ENCODE measurements at places on chromosomes 1 and 21. TPM values are rescaled to one million over a fixed set of nuclear protein-coding genes. Genes with fewer than 3 reads are reported as not detected.

DNA sequence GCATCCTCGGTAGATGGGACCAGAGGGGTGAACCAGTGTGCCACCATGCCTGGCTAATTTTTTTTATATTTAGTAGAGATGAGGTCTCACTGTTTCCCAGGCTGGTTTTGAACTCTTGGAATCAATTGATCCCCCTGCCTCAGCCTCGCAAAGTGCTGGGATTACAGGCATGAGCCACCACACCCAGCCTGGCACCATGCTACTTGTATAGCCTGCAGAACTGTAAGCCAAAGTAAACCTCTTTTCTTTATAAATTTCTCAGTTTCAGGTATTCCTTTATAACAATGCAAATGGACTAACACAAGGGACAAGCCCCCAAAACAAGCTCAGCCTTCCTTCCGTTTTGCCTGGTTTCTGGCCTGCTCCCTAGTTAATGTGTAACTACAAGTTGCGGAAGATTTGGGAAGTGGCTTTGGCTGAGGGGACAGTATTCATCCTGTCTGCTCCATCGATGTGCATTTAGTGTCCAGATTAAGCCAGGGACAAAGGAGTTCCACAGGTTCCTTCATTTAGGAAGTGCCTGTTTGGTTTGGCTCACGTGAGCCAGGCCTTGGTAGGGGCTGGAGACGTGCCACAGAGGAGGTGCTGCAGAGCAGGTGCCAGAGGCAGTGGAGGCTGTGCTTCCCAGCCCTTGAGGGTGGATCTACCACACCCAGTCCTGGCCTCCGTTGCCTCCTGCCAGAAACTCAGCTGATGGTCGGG, 4.4 kb downstream of the AVPR1B start:
- no peak overlapping the region for H3K27ac ChIP-seq
- H3K4me3 ChIP-seq = no peak overlapping the region
- no peaks in the 10 kb centered on the region for H3K27me3 ChIP-seq

GRCh38 chr1:39152923-39153322, 51.6 kb upstream of the MACF1 start:
- H3K4me1 ChIP-seq = peaks cover 51% of the 10 kb centered on the region
- H3K36me3 ChIP-seq = no peaks in the 10 kb centered on the region
- no peaks in the 10 kb centered on the region for H3K27me3 ChIP-seq
- DNase-seq = no peak
- H3K27ac ChIP-seq = no peak overlapping the region
- no peak overlapping the region for H3K4me3 ChIP-seq

DNA sequence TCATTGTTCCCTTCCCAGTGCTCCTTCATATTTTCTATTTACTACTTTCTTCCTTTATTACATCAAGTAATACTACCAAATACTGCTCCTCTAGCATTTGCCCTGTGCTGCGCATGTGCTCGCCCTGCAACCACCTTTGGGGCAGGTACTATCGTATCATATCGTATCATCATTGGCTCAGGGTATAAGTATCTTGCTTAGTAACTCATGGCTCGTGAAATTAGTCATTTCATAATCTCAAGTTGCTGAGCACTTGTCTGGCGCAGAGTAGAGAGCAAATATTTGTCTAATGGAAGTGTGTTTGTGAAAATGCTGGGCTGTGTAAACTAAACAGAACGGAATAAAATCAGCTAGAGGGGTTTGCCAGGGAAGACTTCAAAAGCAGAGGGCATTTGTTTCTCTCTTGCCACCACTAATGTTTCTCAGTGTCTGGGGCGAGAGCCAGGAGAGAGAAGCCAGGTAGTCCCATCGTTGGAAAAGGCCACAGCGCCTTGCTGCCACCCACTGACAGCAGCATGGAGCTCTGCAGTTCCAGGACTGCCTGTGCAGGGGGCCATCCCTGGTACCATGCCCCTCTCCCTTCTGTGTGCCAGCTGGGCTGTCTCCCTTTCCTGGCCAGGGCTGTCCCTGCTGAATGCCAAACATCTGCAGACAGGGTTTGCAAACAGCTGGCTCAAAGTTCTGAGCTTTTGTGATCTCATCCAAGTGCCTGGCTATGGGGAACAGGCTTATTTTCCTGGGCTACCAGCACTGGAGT, 20.0 kb upstream of the CPT2 start:
- peaks cover 29% of the 10 kb centered on the region for H3K4me1 ChIP-seq
- H3K36me3 ChIP-seq = no peaks in the 10 kb centered on the region
- H3K27me3 ChIP-seq = no peaks in the 10 kb centered on the region
- no peak overlapping the region for H3K27ac ChIP-seq
- no peak for DNase-seq

- H3K4me1 ChIP-seq = peaks cover 33% of the 10 kb centered on the region
- H3K36me3 ChIP-seq = no peaks in the 10 kb centered on the region
- H3K27me3 ChIP-seq = no peaks in the 10 kb centered on the region
- DNase-seq = no peak
- no peak overlapping the region for H3K4me3 ChIP-seq
- H3K27ac ChIP-seq = no peak overlapping the region
These were observed 8.7 kb upstream of the CCN1 start for GRCh38 chr1:85571828-85572227.

DNA sequence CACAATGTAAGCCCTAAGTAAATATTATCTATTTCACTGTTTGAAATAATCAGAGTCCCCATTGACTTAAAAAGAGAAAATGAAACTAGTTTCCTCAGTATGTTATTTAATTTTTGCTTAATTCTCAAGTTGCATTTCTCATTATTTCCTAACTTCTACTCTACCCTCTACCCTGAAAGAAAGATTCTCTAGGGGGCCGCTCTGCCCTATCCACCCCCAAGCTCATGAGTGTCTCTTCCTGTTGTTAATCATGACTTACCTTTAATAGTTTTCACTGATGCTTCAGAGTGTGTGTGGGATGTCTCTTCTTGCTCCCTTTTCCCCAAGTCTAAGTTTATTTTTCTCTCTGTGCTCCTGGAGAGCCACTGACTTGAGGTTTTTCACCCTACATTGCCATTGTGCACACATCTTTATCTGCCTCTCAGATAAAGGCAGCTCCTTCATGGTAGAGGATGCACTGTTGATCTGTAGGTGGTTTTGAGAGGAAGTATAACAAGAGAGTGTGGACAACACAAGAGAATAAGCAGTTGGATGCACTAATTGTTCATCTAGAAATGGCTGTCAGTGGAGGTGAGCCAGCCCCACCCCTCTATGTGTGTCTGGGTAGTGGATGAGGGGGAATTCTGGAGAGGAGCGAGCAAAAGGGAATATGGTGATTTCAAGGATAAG, 261.7 kb downstream of the CHRM3 start:
- no peak overlapping the region for H3K27ac ChIP-seq
- H3K4me1 ChIP-seq = no peaks in the 10 kb centered on the region
- no peaks in the 10 kb centered on the region for H3K27me3 ChIP-seq
- no peak for DNase-seq

- no peaks in the 10 kb centered on the region for H3K4me1 ChIP-seq
- DNase-seq = no peak
- H3K36me3 ChIP-seq = no peaks in the 10 kb centered on the region
- H3K4me3 ChIP-seq = no peak overlapping the region
- H3K27ac ChIP-seq = no peak overlapping the region
These were observed 21.9 kb upstream of the MNDA start for GRCh38 chr1:158809256-158809655.

DNA sequence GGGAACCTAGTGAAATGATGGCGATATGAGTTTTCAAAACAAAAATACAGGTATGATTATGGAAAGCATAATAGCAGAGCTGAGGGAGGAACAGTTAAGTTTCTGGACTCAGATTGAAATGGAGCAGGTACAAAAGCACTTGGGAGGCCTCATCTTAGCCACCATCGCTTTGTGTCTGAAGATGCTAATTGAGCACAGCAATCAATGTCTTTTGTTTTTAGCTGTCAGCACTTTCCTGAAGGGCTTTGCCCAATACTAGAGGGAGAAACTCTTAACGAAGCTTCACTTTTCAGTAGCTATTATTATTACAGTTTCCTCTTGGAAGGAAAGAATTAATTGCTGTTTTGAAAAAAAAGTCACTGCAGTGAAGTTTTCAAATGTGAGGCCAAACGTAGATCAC, 348.7 kb downstream of the RWDD3 start:
- H3K36me3 ChIP-seq = no peaks in the 10 kb centered on the region
- no peak for DNase-seq
- no peak overlapping the region for H3K27ac ChIP-seq
- no peak overlapping the region for H3K4me3 ChIP-seq
- no peaks in the 10 kb centered on the region for H3K27me3 ChIP-seq

GRCh38 chr21:29928537-29928936, 11.3 kb downstream of the GRIK1 start:
- H3K27me3 ChIP-seq = no peaks in the 10 kb centered on the region
- no peaks in the 10 kb centered on the region for H3K4me1 ChIP-seq
- H3K4me3 ChIP-seq = no peak overlapping the region
- no peaks in the 10 kb centered on the region for H3K36me3 ChIP-seq

DNA sequence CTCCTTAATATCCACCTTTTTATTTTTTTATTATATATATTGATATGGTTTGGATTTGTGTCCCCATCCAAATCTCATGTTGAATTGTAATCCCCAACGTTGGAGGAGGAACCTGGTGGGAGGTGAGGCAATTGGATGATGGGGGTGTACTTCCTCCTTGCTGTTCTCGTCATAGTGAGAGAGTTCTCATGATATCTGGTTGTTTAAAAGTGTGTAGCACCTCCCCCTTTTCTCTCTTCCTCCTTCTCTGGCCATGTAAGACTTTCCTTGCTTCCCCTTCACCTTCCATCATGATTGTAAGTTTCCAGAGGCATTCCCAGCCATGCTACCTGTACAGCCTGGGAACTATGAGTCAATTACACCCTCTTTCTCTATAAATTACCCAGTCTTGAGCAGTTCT, 22.7 kb upstream of the CCSAP start:
- H3K4me3 ChIP-seq = no peak overlapping the region
- no peak overlapping the region for H3K27ac ChIP-seq
- no peak for DNase-seq
- no peaks in the 10 kb centered on the region for H3K27me3 ChIP-seq
- H3K36me3 ChIP-seq = no peaks in the 10 kb centered on the region

DNA sequence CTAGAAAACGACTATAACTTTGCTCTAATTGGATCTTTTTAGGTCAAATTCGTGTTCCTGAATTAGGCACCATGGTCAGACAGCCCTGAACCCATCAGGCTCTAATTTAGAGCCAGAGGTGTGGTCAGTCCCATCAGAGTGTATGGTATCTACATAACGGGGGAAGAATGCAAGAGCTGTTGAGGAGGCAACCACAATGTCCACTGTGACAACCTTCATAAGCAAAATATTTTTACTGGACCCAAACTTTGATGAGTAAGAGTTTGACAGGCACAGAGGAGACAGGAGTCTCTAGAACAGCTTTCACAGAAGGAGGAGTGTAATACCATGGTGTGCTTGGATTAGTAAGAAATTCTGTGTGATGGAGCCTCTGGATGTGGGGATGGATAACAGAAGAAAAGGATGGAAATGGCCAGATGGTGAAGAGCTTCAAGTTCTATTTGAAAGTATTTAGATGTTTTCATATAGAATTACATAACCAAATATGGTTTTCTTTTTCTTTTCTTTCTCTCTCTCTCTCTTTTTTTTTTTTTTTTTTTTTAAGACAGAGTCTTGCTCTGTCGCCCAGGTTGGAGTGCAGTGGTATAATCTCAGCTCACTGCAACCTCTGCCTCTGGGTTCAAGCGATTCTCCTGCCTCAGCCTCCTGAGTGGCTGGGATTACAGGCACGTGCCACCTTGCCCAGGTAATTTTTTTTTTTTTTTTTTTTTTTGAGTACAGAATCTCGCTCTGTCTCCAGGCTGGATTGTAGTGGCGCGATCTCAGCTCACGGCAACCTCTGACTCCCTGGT, 24.9 kb downstream of the UBE2U start:
- no peak for DNase-seq
- no peak overlapping the region for H3K4me3 ChIP-seq
- no peak overlapping the region for H3K27ac ChIP-seq
- no peaks in the 10 kb centered on the region for H3K4me1 ChIP-seq

- no peaks in the 10 kb centered on the region for H3K27me3 ChIP-seq
- no peaks in the 10 kb centered on the region for H3K36me3 ChIP-seq
- DNase-seq = no peak
- no peak overlapping the region for H3K4me3 ChIP-seq
- H3K4me1 ChIP-seq = peaks cover 52% of the 10 kb centered on the region
These were observed 23.8 kb downstream of the PTPRF start for GRCh38 chr1:43554444-43554992.

Gene LAD1
- 377 TPM for total RNA-seq

Gene AMY2A
- not detected for total RNA-seq

Gene CRNN
- total RNA-seq = 1,263 TPM

Gene OVAAL
- not detected for total RNA-seq

Gene OR2T4
- total RNA-seq = not detected

Gene OLIG1
- total RNA-seq = not detected

All from esophagus squamous epithelium (tissue), 5 donors.